ENCODE measurements at places on chromosomes 6 and 20. TPM values are rescaled to one million over a fixed set of nuclear protein-coding genes. Genes with fewer than 3 reads are reported as not detected.

LY6G6C gene
- total RNA-seq, result not detected

DNA sequence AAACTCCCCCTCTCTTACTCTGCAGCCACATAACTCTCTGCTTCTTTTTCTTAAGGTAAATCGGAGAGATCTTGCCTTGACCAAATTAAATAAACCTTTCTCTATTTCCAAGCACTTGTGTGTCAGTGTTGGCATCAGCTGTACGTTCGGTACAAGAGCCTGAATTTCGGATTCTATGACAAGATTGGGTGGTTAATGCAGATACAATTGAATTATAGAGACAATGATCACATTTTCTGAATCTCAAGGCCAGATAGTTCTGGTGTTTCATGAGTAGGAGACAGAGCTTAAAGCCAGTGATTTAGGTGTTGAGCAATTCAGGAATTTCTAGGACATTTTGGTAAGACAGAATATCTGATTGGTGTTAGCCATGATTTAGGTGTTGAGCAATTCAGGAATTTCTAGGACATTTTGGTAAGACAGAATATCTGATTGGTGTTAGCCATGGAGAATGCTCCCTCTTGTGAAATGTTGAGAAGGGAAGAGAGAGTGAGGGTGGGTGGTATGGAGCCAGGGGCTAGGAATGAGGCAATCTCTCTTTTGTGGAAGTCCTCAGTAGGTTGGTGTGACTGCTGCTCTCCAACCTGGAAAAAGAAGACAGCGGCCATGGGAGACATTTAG is 5.1 kb downstream of the SPINT3 start:
- DNase-seq, result no peak

GRCh38 chr6:152671171-152671570 is 26.5 kb upstream of the MYCT1 start:
- no peak for DNase-seq

DNA sequence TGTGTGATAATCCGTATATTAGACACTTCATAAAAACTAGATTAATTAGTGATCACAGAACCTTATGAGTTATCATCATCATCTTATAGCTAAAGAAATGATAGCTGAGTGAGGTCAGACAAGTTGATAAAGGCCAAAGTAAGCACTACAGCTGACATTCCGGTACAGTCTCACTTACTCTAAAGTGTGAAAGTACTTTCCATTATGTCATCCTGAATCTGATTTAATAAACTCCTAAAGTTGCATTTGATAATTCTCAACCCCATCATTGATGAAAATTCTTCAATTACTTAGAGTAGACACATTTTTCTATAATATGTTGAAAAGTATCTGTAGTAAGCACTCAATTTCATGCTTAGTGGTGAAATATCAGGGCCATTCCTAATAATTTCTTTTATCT is 385.2 kb upstream of the CHD6 start:
- no peak for DNase-seq

Measured in H7 (cell line).